ENCODE measurements at places on chromosomes 6 and 20. TPM values are rescaled to one million over a fixed set of nuclear protein-coding genes. Genes with fewer than 3 reads are reported as not detected.

- DNase-seq, result no peak
These were observed 184.2 kb upstream of the MAN1A1 start for GRCh38 chr6:119533603-119534279.

Gene CEP85L
- total RNA-seq, result 9.2 TPM

DNA sequence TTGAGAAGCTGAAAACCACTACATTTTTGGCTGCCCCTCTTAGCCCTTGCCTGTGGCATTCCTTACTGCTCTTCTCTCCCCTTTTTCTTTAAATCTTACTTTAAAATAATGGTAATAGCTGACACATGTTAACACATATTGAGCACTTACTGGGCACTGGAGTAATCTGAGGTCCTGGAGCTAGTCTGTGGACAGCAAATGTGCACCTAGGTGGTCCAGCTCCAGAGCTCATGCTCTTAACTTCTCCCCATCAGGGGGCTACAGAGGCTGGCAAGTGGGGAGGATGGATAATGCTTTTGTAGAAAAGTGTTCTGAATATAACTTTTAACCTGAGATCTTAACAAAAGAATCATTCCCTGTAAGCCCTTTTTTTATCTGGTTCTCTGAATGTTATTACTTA, 74.8 kb downstream of the ADGRB3 start:
- DNase-seq, result no peak

DNA sequence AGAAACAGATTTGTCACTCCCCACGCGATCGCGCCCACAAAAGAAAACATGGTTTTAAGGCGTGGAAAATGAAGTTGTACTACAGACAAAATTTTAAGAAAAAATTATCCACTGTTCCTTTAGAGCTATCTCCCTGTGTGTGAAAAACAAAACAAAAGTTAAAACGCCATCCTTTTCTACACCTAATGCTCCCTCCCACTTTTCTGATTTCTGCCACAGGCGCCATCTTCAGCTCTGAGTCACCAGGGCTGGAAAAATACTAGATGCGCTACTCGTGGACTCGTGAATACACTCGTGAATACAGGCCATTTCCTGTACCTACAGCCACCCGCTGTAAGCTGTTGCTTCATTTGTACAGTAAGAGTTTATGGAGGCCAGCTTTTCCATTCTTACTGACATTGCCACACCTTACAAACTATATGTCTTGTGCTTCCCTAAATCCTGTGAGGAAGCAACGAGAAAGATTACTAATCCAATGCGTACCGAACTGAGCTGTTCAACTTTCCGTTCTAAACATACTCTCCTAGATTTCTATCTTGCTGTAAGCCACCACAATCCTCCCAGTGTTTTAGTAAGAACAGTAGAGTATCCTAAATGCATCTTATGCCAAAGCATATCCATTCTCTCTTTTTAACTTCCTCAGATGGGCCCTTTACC, 773 bp upstream of the AHI1 start:
- DNase-seq, result no peak

Gene C6orf15
- 1.6 TPM for total RNA-seq

Gene AGER
- total RNA-seq, result 1.5 TPM

Gene KCNQ2
- total RNA-seq, result not detected

Measured in esophagus squamous epithelium (tissue), 5 donors.